Breast epithelium (tissue), 4 donors: ENCODE measurements at places on chromosomes 5 and 9. TPM values are rescaled to one million over a fixed set of nuclear protein-coding genes. Genes with fewer than 3 reads are reported as not detected.

Gene KCNN2
- not detected for total RNA-seq

DNA sequence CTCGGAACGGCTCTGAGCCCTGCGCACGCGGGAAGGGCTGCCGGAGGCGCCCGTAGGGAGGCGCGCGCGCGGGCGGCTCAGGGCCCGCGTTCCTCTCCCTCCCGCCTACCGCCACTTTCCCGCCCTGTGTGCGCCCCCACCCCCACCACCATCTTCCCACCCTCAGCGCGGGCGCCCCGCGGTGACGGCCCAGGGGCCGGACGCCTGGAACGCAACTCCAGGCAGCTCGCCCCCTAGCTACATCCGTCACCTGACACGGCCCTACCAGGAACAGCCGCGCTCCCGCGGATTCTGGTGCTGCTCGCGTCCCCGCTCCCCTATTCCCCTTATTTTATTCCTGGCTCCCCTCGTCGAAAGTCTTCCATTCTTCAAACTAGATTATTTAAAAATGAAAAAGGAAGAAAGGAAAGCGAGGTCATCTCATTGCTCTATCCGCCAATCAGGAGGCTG is at the start of gene CDKN2B-AS1:
Gene CDKN2B-AS1, plus strand, starts transcription at position 236 of the 450 bp plus-strand sequence.
- H3K27ac ChIP-seq = peak within 1 kb of the TSS; percentile 81
- DNase-seq = no peak
- H3K4me1 ChIP-seq = no peaks in the 10 kb centered on the region
- no peaks in the 10 kb centered on the region for H3K27me3 ChIP-seq
- H3K36me3 ChIP-seq = no peaks in the 10 kb centered on the region

- H3K4me3 ChIP-seq = no peak overlapping the region
- DNase-seq = no peak
- H3K27ac ChIP-seq = no peak overlapping the region
- no peaks in the 10 kb centered on the region for H3K36me3 ChIP-seq
- H3K4me1 ChIP-seq = no peaks in the 10 kb centered on the region
- H3K27me3 ChIP-seq = no peaks in the 10 kb centered on the region
Measured at GRCh38 chr9:122562134-122562760, 9.3 kb downstream of the OR1N2 start.

DNA sequence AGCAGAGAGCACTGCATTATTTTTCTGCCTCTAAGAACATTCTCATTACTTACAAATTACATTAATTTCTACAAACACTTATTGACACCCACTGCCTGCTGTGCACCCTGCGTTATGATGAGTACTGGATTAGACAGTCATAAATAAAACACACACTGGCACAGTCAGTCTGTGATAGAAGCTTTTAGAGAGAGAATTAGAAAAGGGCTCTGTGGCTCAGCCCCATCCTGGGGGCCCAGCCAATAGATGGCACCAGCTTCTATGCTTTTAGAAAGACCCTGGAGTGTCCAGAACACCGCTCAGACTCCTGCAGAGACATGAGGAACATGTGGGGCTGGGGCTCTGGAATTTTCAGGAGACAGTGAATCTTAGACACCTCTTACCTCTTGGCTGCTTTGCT is 61.0 kb upstream of the RAPGEF1 start:
- H3K36me3 ChIP-seq = no peaks in the 10 kb centered on the region
- H3K4me1 ChIP-seq = no peaks in the 10 kb centered on the region
- H3K27ac ChIP-seq = no peak overlapping the region
- no peaks in the 10 kb centered on the region for H3K27me3 ChIP-seq
- H3K4me3 ChIP-seq = no peak overlapping the region
- no peak for DNase-seq

DNA sequence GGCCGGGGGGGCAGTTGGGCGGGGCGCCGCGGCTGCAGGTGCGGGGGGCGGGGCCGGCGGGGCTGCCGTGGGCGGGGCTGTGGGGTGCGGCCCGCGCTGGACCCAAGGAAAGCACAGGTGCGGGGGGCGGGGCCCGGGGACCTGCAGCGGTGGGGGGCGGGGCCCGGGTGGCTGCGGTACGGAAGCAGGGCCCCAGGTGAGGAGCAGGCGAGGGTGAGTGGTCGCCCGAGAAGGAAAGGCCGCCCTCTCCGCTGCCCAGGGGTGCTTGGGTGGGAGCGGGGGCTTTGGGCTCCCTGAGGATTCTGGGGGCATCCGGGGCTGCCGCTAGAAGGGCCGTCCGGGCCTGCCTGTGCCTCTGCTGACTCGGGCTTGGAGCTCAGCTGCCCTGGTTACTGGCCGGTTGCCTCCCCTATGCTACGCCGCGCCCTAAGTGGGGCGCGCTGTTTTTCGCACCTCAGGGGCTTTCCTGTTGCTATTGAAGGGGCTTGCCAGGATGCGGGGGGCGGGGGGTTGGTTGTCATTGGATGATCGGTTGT is 767 bp downstream of the RALGPS1 start:
- H3K4me3 ChIP-seq = peak overlapping the region; percentile 93
- no peaks in the 10 kb centered on the region for H3K4me1 ChIP-seq
- no peaks in the 10 kb centered on the region for H3K36me3 ChIP-seq
- peak; percentile 81 for DNase-seq
- no peaks in the 10 kb centered on the region for H3K27me3 ChIP-seq
